Stimulated activated CD4-positive, alpha-beta T cell treated with anti-CD3 and anti-CD28 coated beads, Interleukin-4, amount 100 ng/mL, for 1 hour (primary cell): ENCODE measurements at places on chromosomes 3 and 15.

GRCh38 chr15:25937796-25938195, 74.7 kb upstream of the ATP10A start:
- no peak for DNase-seq

DNA sequence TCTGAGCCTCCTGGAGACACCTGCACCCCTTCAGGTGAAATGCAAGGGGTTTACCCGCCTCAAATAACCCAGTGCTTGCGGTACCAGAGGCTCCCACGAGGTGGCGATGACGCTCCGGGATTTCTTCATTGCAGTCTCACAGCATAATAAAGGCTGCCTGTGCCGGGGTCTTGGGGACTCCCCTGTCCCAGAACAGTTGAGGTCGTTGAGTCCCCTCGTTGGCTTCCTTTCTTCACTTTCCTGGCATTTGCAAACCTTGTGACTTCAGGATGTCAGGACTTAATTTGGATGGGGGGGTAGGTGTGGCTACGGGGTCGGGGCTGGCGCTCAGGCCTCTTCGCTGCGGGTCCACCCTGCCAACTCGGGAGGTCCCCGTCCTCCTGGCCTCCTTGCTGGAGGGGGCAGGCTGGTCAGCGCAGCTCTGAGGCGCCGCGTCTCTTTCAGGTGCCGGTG, 1.3 kb downstream of the GNAT1 start:
- DNase-seq, result peak; percentile 85

GRCh38 chr3:58555203-58555602, 18.2 kb upstream of the ACOX2 start:
- DNase-seq, result no peak

DNA sequence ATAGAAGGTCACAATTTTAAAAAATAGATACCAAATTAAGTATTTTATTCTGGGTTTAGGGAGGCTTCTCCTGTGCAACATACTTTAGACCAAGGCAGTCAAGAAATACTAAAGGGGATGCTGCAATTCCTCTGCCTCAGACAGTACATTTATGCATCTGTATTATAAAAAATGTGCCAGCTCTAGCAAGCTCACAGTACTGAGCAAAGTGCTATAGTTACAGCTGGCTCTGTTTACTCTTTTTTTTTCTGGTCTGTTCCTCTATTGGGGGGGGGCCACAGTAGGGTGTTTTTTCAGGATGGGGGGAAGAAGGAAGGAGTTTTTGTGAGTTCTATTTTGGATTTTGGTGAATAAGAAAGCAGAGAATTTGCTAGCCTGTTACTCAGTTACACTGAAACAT, 185.0 kb downstream of the TIGIT start:
- no peak for DNase-seq

GRCh38 chr15:43449981-43450380, 43.0 kb downstream of the TP53BP1 start:
- DNase-seq, result no peak

DNA sequence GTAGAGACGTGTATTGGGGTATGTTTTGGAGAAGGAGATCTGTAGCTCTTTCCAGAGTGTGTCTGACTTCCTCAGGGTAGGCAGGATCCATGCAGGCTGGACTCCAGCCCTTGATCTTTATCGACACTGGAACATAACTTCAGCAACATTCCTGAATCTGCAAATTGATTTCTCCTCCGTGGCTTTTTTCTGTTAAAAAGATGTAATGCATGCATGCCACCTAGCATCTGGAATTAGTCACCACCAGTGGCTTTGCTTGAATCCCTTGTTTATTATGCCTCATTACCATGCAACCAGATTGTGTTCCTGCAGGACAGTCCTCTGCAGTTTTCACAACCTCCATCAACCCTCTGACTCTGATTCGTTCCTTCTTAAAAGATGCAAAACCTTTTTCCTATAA, 86.1 kb downstream of the CCNL1 start:
- no peak for DNase-seq

GRCh38 chr3:148197061-148197460, 500.6 kb upstream of the AGTR1 start:
- DNase-seq, result no peak

GRCh38 chr3:88112289-88112688, 37.5 kb upstream of the C3orf38 start:
- DNase-seq, result no peak

DNA sequence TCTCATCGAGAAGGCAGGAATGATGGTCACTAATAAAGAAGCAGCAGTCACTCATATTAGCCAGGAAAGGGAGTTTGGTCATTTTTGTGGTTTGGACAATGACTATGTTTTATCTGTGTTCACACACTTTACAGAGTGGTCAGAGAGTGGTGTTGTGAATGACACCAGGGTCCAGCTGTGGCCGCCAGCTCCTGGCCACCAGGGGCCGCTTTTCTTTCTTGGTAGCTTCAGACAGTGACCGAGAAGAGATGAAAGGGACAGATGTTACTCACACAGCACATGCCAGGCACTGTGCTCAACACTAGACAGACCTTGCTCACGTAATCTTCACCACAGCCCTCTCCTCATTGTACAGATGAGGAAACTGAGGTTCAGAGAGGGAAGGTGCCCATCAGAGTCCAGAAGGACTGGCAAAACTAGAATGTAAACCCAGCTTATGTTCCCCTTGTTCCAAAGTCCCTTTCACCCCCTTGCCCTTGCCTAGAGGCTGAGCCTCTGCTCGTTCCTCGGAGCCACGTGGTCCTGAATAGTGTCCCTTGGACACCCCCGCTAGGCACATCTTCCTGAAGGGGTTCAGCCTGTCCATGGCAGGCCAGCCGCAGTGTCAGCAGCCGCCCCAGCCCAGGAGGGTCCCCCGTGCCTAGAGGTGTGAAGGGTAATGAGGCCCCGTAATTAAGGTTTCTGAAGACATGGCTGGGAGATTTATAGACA, 55.6 kb downstream of the CYP11A1 start:
- no peak for DNase-seq

- DNase-seq, result no peak
These were observed 80.8 kb upstream of the RNU6-1 start for GRCh38 chr15:67920524-67921240.

- DNase-seq, result no peak
These were observed 7.0 kb upstream of the DMXL2 start for GRCh38 chr15:51629612-51630011.

DNA sequence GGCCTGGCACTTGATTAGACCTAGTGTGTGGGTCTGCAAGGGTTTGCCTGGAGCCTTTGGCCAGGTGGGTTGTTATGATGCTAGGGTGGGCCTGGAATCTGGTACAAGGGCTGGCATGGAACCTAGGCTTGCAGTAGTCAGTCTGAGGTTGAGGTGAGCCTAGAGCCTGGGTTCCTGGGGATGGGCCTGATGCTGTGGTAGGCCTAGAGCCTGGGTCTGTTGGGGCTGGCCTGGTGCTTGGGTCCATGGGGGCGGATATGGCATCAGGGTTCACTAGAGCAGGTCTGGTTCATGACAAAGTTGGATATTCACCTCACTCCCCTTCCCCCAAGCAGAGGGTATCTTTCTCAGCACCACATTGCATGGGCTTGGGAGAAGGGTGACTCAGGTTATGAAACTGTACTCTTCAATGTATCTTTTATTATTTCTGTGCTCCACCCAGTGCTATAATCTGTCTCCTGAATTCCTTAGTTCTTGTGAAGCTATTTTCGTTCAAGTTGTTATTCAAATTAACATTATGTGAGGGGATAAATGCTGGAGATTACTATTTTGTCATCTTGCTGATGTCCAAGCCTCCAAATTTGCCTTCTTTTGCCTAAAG, 274.4 kb downstream of the NFKBIZ start:
- DNase-seq, result no peak

DNA sequence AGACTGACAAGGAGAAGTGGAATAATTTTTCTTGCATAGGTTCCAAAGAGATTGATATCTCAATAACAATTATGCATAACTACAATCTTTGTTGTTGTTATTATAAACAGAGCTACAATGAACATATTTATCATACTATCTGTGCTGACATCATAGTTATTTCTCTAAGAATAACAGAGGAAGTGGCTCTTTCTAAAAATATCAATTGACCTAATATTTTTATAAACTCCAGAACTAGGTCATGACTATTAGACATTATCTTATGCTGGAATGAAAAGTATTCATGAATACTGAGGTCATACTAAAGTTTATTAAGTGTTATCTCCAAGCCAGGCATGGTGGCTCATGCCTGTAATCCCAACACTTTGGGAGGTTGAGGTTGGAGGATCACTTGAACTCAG, 114.1 kb downstream of the DCLK3 start:
- no peak for DNase-seq

DNA sequence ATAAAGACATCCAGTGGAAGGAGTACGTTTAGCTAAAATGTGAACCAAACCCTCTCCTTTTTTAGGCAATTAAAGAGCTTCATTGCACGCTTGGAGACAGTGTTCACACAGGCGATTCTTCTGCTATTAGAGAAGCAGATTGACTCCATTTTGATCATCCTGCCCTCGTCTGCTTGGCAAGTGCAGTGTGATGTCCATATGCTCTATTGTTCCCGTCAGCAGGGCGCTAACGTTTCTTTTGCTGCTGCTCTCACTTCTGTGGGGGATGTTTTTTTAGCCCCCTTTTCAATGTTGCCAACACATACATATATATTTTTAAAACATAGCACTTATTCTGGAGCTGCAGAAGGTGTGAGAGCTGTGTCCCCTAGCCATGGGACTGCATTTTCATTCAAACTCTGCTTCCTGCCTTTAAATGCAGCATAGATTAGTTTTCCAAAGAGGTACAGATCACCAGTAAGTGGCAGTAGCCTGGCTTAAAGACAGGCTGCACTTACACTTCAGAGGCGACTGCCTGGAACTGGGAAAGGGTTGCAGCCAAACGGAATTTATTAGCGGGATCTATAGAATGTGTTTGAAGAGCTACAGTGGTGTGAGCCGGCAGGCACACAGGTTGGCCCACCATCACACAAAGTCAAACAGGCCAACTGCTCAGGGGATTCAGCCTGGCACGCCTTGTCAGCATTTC, 292.6 kb upstream of the DPH6 start:
- DNase-seq, result no peak

DNA sequence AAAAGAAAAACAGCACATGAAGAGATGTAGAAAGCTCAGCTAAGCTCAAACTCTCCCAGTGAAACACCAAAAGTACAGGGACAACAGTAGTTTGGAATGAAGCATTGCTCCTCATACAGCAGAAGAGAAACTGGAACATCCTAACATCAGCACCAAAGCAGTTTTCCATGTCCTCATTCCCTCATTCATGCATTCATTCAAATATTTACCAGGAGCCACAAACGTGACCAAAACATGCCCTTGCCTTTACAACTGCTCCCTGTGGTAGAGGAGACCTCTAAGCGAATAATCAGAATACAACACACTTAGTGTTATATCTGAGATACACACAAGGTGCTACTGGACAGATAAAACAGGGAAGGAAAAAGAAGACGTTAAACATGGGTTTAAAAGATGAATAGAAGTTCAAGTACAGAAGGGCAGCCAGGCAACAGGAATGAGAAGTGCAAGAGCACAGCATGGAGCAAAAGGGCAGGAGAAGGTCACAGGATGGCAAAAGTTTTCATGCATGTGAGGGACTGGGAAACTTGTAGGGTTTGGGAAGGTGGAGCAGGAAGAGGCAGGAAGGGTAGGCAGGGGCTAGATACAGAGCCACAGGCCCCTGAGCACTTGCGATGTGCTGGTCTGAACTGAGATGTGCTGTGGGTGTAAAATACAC, 58.5 kb upstream of the LMCD1 start:
- DNase-seq, result no peak

- DNase-seq, result no peak
These were observed 325.3 kb downstream of the THSD4 start for GRCh38 chr15:71440489-71441110.

GRCh38 chr15:58511599-58511987, 79.8 kb downstream of the LIPC start:
- DNase-seq, result no peak

GRCh38 chr3:176633511-176633910, 563.8 kb downstream of the TBL1XR1 start:
- DNase-seq, result no peak

- no peak for DNase-seq
These were observed 103.4 kb upstream of the P2RY1 start for GRCh38 chr3:152731511-152731910.

DNA sequence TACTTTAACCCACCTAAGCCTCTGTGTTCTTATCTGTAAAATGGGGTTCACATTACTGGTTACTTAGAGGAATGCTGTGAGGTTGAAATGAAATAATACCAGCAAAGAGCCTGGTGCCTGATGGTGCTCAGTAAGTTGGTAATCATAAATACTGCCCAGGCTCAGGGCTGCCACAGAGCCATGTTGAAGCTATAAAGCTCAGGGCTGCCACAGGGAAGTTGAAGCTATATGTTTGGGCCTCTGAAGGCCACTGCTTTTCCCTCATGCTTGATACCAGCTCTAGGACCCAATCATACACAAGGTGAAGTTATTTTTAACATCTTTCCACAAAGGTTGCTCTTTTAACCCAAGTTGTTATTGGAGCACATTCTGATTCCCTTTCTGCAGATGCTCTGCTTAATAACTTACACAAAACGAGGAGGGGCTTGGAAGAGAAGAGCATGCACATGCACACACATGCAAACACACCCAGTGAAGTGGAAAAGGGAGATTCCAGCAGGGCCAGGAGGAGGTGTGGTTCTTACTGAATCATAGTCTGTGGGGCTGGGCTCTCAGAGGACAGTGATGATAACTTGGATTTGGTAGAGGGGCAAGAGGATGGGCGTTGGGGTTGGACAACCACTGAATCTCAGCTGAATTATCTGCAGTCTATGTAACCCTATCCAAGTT, 17.4 kb downstream of the PARP14 start:
- no peak for DNase-seq
